ENCODE measurements at places on chromosomes 16 and 17. TPM values are rescaled to one million over a fixed set of nuclear protein-coding genes. Genes with fewer than 3 reads are reported as not detected.

CCDC144A gene
- 17.0 TPM for total RNA-seq

ABCA8 gene
- 0.91 TPM for total RNA-seq

CBFB gene
- 108 TPM for total RNA-seq

KIF18B gene
- total RNA-seq, result 63.6 TPM

C17orf78 gene
- total RNA-seq, result not detected

TERB1 gene
- not detected for total RNA-seq

MFAP4 gene
- total RNA-seq, result not detected

NPB gene
- total RNA-seq, result 0.68 TPM

CRHR1 gene
- total RNA-seq, result not detected

DLX3 gene
- 3.9 TPM for total RNA-seq

TMEM11 gene
- 39.1 TPM for total RNA-seq

ABAT gene
- 34.9 TPM for total RNA-seq

CSH2 gene
- total RNA-seq, result not detected

KRTAP9-8 gene
- not detected for total RNA-seq

- DNase-seq, result no peak
Measured at GRCh38 chr17:79891113-79891730, 52.0 kb upstream of the CBX4 start.

- no peak for DNase-seq
Measured at GRCh38 chr16:60739737-60740683, 1296.2 kb downstream of the CDH8 start.

DNA sequence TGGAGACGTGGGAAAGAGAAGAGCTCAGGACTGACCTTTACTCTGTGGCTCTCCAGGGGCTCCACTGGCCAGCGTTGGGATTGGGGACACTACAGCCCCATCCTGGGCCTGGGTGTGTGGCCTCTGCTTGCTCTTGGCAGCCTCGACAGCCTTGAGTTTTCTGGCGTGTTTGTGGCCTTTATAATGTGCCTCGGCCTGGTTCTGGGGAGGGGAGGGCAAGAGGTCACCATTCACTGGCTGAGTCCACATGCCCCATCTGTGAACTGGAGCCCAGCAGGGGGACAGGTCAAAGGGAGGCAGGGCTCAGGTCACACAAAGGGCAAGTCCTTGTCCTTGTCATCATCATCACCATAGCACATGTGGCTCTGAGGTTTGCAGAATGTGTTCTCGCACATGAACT, 11.7 kb downstream of the NKIRAS2 start:
- DNase-seq, result no peak

DNA sequence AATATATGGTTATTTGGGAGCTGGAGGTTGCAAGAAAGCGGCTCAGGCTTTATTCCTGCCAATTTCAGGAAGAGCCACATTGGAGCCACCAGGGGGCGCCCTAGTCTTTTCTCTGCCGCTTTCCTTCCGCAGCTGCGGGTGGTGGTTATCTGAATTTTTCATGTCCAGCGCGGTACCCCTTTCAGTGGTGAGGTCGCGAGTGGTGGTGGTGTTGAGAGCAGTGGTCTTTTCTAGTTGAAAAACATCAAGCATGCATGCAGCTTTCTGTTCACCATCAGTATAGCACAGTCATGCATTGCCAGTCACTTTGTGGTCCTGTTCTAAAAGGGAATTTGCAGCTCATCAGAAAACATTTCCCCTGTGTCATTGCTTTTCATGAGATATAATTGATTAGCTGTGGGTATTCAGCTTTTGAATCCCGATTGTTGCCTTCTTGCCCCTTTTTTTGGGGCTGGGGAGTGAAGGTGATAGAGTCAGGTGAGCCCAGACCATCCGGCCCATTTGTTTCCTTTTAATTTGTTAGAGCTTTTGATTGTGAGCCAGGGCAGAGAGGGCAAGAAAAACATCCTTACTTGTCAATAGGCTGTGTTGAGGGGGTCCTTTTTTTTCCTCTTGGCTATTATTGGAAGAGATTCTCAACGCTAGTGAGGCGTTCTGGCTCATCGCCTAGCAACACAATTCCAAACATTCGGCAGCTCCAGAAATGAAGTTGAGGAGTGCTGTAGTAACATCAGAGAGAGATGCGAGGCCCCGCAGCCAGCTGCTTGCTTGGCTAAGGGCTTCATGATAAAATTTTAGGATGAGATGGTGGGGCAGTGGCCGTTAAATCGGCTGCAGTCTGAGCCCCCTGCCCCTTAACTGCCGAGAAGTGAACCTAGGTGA, 119.0 kb downstream of the SNX29 start:
- DNase-seq, result peak; percentile 43

- DNase-seq, result peak; percentile 80
Measured at GRCh38 chr17:47959825-47960655, 2.4 kb upstream of the PRR15L start.

DNA sequence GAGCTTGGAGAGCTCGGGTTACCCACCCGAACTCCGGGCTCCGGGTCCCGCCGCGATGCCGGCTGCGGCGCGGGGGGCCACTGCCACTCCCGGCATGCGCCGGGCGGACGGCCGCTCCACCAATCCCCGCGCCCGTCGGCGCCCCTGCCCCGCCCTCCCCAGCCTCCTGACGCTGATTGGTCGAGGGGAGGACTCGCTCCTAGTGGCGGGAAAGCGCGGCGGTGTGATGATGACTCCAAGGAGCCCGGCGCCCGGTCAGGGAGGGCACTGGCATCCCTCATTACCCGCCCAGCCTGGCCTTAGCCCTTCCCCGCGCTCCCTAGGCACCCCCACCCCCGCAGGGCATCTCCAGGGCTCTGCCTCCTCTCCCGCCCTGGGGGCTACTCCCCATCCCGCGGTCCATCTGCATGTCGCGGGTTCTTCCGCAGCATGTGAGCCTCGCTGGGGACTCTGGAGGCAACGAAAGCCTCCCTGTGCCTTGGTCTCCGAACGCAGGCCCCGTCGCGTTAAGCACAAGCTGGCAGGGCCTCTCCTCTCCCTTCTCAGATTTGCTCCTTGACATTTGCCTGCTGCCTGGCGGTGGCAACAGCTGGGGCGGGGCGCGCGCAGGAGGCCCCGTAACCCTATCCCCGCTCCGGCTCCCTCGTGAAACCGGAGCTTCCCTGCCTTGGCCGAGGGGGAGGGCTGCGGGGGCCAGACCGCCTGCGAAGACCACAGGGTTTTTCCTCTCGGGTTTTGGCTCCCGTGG, 1.7 kb downstream of the ATP2A1 start:
- peak; percentile 90 for DNase-seq

- DNase-seq, result no peak
Measured at GRCh38 chr16:5077304-5077703, 5.7 kb downstream of the ALG1 start.

- no peak for DNase-seq
Measured at GRCh38 chr17:2022647-2023240, 2.4 kb downstream of the RTN4RL1 start.

DNA sequence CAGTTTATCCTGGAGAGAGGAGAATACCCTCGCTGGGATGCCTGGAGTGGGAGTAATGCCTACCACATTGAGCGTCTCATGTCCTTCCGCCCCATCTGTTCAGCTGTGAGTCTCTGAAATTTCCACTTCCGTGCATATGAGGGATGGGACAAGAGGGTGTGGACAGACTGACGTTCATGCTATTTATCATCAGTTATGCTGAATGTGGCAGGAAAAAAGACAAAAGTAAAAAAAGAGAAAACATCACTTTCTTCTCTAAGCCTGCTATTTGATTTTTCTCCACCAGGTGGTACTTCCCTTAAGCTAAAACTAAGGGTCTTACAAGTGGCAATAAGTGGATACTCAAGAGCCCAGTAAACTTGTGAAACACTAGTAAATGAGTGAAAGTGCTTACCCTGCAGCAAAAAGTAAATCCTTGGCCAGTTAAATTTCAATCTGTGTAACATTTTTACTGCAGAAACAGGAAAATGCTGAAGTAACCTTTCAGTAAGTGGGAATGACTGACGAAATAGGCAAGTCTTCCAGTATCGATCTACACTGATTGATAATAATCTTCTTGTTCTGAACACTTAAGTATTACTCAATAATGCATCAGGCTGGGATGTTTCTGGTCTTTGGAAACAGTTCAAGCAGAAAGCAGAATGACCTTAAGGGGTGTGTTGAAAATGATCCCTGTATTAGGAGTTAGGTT, 5.6 kb downstream of the CRYBA1 start:
- DNase-seq, result peak; percentile 29

- DNase-seq, result peak; percentile 41
Measured at GRCh38 chr17:1967213-1967612, 57.9 kb downstream of the RTN4RL1 start.

DNA sequence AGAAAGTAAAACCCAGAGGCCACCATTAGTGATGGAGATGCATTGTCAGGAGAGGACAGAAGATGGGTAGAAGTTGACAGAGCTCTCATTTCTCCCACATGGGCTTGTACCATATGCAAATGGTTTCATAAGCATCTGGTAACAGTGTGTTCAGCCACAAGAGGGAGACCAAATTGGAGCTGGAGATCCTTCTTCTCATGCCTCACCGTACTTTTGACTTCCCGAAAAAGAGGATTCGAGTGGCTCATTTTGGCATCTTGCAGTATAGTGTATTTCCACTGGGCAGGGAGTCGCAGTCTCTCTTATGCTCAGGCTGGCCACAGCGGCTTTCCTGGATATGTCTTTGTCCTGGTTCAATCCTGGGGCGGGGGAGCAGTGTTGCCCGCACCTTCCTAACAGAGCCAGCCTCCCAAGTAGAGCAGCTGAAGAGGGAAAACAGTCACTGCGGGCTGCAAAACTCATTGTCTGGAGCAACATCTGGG, 23.8 kb downstream of the TBC1D3B start:
- DNase-seq, result no peak

GRCh38 chr17:82457929-82458178, 687 bp upstream of the NARF start:
- no peak for DNase-seq

- peak; percentile 7 for DNase-seq
Measured at GRCh38 chr16:35628976-35629375, 2169.6 kb downstream of the TP53TG3F start.

DNA sequence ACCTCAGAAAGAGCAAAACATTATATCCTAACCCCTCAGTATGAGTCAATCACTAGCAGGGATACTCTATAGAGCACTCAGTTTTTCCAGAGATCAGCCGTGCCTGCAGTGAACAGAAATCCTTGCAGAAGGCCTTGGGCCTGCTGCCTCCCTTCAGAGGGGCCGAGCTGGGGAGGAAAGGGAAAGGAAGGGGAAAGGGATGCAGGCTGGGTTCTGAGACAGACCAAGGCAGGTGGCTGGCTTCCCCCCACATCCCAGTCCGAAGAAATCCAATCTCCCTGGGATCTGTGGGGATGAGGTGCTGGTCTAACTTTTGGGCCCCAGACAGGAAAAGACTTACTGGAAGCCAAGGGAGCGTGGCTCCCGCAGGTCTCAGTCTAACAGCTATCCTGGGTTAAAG, 25.3 kb downstream of the SRL start:
- DNase-seq, result no peak

GRCh38 chr17:49749730-49750129, 14.2 kb downstream of the FAM117A start:
- no peak for DNase-seq

GRCh38 chr16:66427871-66428681, 981 bp downstream of the BEAN1 start:
- no peak for DNase-seq

DNA sequence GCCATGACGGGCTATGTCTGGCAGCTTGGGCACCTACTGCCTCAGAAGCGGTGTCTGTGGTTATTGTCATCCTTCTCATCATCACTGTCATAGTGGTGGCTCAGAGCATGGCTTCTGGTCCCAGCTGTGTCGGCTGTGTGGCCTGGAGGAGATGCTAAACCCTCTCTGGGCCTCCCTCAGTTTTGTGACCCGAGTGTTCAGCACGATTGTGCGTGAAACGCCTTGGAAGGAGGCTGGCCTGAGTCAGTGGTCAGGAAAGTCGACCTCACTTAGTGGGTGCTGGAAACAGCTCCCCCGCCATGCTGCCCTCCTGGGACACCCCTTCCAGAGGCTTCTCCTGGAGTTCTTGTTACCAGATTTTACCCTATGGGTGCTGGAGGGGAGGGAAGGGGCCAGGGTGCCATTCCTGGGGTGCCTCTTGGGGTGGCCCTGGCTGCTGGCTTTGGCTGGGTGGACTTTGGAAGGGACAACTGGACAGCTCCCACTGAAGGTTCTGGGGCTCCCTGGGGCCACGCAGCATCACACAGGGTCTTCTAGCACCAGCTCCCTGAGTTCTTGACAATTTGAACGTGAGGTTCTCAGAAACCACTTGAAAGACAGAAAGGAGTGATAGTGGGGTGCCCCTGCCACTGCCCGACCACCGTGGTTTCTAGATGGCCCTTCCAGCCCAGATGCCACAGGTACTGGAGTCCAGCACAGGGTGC, 226.5 kb upstream of the GSE1 start:
- DNase-seq, result no peak

- DNase-seq, result no peak
Measured at GRCh38 chr17:66716236-66717026, 118.5 kb upstream of the CACNG5 start.

GRCh38 chr17:78735832-78736525, 46.1 kb downstream of the CYTH1 start:
- DNase-seq, result peak; percentile 73

- no peak for DNase-seq
Measured at GRCh38 chr16:86075839-86076440, 177.0 kb downstream of the IRF8 start.

DNA sequence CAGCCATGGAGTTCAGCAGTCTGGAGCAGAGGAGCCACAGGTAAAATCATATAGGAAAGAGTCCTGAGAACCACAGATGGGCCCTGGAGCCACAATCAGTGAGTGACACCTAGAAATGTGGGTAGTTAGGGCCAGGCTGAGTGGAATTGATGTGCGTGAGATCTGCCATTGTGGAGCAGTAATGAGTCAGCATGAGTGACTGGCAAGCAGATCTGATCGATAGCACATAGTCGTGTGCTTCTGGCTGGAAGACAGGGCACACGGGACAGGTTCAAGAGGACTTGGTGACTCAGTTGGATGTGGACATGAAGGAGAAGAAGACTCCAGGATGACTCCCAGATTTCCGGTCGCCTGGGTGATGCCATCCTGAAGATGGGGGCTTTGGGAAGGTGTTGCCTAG, 12.3 kb downstream of the ADORA2B start:
- no peak for DNase-seq

DNA sequence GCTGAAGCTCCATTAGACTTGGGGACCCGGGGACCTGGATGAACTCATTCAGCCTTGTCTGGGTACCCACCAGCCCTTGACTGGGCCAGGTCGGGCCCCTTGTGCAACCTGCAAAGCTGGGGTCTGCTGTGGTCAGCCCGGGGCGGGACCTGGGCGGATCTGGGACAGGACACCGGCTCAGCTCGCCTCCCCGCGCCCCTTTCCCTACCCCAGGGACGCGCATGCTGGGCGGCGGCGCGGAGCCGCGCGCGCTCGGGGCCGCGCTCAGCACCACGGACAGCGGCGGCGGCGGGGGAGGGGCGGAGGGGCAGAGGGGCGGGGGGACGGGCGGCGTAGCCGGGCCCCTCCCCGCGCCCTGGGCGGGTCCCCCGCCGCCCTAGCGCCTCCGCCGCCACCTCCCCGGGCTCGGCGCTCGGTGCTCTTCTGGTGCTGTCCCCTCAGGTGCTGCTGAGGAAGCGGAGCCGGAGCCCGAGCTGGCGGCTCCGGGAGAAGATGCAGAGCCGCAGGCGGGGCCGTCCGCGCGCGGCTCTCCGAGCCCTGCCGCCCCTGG, 7.4 kb downstream of the ACD start:
- DNase-seq, result peak; percentile 80

- no peak for DNase-seq
Measured at GRCh38 chr17:19720631-19721426, 4.4 kb upstream of the SLC47A2 start.

Data from Caco-2 (cell line).